ENCODE measurements at places on chromosomes 7 and 10.
A peak's percentile ranks its signal among the peaks of the same experiment; 100 is the strongest.

DNA sequence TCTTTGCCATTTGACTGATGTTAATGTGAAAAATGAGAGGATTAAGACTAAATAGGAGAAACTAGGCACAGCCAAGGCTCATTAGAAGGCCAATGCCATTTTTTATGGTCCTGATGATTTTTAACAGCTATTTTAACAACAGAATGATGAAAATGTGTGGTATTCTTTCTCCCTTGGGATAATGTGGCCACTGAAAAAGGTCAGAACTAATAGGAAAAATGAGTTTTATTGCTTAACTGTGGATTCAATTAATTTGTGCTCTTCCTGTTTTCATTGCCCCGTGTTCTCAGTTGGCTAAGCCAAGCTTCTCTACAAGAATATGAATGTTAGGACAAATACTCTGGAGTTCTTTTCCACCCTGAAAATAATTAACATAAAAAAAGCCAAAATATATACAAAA lies 56.6 kb downstream of the BMPER start:
- no peak for DNase-seq

DNA sequence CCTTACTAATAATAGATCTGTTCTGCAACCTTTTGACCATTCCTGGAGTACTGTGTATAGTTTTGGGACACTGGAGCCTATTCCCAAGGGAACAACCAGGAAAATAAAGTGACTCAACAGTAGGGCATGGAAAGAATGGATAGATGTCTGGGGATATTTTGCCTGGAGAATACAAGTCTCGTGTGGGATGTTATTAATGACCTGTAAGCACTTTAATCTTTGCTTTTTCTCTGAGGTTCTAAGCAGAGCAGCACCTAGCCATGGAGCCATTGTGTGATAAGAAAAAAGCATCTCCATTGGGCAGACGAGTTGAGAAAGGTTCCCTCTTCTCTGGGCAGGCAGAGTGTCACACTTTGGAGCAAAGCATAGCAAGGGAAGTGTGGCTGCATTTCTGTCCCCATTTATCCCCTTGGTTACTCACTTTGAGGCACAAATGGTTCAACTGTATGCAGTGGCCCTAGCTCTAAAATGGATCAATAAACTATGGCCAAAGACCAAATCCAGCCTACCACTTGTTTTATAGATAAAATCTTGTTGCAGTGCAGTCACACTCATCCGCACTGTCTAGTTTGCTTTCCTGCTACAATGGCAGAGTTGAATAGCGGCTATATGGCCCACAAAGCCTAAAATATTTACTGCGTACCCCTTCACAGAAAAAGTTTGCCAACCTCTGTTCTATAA lies 21.0 kb upstream of the CCDC71L start:
- DNase-seq, result no peak

DNA sequence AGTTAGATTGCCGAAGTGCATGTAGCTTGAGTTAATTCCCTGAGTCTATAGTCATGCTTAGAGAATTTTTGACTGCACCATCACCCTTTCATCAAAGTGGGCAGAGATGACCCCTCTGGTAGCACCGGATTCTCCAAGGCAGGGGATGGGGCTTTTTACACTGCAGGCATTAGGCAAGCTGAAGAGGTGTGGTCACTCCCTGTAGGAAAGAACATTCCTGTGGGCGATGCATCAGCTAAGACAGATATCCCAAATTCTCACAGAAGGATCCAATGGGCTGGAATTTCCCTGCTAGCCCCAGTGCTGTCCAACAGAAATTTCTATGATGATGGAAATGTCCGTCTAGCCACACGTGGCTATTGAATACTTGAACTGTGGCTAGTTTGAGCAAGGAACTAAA lies 118.2 kb downstream of the ADAM12 start:
- no peak for DNase-seq

- DNase-seq, result peak; percentile 36
These were observed 145.6 kb upstream of the FAM20C start for GRCh38 chr7:46830-47140.

- DNase-seq, result no peak
These were observed 27.3 kb upstream of the CALD1 start for GRCh38 chr7:134752006-134752760.

- DNase-seq, result no peak
These were observed 19.1 kb upstream of the OGDHL start for GRCh38 chr10:49781247-49781646.

DNA sequence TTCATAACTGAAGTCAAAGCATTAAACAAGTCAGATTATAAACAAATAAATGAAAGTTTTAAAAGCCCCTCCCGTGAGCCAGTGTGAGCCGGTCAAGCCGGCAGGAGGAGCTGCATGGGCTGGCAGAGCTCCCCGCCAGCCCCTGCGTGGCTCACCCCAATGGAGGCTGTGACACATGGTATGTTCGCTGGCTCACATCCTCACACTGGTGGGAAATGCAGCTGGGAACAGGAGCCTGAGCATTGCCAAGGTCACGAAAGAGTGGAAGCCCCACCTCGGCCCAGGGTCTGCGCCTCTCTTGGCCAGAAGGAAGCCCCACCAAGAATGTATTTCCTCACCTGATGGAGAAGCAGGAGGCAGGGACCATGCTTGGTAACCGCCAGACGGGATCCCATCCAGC lies 261.7 kb upstream of the TCERG1L start:
- no peak for DNase-seq

DNA sequence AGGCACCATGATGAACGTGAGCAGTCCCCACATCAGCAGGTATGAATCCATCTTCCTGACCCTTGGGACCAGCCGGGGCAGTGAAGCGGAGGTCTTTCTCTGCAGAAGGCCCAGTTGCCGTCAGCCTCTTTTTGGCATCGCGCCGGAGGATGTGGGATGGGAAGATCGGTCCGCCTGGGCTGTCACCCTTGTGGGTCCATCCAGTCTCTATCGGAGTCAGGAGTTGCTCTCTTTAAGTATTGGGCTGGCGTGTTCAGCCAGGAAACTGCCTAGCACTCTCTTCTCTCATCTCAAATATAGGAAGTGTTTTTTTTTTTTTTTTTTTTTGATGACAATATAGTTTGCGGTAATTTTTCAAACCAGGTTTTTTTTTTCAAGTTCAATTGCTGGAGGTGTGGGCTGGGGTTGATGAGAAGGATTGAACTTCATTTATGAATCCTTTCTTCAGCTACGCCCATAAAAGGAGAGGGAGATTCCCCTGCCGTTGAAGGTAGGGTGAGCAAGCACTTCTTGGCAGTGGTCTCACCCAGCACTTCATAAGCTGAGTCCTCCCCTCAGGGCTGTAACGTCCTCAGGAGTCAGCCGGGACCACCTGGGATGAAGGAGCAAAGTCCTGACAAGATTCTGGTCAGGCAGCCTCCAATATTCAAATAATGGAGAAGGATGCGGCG lies at the start of gene IL2RA:
IL2RA (minus strand) TSS at position 267 of the 671 bp plus-strand sequence; CDS start at position 51, 216 bp downstream.
- peak; percentile 27 for DNase-seq

DNA sequence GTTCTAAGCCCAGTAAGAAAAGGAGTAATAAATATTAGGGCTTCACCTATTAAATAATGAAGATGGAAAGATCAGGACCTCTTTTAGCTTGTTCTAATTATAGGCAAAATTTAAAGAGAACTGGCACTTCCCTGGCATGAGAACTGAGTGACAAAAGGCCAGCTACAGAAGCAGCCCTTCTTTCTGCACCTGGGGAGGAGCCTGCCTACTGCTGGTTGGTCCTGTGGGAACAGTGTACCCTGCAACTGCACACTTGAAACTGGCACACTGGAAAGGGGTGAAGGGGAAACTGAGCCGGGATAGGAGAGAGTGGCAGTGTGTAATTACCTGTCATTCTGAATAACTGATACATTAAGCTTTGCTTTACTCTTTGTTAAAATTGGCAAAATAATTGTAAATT lies 80.4 kb downstream of the SHH start:
- no peak for DNase-seq

DNA sequence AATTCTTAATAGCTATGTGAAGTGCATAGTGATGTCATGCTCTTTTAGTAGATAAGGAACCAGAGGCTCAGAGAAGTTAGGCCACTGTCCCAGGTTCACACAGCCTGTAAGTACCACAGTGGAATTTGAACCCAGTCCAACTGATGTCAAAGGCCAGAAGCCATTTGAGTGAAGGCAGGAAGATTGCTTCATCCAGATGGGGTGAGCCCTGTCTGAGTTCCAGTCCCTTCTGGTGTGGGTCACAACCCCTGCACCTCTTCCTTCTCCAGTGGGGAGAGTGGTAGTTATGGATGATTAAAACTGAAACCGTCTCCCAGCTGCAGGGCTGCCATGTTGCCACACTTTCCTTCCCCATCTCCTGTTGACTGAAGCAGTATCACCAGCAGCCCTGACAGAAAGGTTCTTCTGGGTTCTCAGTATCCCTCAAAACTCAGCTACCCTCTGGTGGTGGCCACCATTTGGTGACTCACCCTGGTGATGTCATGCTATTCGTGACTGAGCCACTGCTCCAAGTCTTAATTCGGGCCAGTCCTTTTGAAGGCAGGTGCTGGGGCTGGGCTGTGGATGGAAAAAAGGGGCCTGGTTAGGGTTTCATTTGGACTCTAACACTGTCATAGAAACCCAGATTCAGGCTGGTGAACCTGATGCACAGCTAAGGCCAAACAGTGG lies 1.5 kb upstream of the C10orf95 start:
- peak; percentile 46 for DNase-seq

DNA sequence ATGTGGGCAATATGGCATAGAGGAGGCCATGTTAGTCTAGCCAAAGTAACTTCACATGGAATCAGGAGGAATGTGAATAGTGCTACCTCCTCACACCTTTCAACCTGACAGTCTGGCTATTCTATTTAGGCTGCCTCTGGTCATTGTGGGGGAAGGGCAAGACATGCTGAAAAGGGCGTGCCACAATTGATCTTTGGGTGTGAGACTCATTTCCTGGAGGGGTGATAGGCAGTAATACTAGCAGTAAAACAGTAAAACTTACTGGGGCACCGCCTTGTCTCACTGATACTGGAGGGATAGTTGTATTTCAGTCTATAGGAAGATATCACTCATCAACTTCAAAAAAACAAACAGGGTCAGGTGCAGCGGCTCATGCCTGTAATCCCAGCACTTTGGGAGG lies 88.7 kb downstream of the TMEM168 start:
- no peak for DNase-seq

DNA sequence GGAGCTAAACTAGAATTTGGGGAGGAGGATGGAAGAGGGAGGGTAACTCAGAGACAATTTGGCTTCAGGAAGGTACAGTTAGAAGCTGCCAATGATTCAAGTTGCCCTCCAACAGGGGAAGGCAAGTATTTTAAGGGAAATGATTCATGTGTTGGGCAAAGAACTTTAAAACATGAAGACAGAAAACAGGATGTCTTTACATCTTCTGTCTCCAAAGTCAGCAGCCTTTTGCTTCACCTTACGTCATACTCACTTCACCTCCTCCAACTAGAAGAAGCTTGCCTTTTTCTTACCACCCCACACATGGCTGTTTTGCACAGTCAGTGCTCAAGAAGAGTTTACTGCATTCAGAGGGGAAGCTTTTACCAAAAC lies 36.1 kb downstream of the PPP1R3C start:
- DNase-seq, result no peak

DNA sequence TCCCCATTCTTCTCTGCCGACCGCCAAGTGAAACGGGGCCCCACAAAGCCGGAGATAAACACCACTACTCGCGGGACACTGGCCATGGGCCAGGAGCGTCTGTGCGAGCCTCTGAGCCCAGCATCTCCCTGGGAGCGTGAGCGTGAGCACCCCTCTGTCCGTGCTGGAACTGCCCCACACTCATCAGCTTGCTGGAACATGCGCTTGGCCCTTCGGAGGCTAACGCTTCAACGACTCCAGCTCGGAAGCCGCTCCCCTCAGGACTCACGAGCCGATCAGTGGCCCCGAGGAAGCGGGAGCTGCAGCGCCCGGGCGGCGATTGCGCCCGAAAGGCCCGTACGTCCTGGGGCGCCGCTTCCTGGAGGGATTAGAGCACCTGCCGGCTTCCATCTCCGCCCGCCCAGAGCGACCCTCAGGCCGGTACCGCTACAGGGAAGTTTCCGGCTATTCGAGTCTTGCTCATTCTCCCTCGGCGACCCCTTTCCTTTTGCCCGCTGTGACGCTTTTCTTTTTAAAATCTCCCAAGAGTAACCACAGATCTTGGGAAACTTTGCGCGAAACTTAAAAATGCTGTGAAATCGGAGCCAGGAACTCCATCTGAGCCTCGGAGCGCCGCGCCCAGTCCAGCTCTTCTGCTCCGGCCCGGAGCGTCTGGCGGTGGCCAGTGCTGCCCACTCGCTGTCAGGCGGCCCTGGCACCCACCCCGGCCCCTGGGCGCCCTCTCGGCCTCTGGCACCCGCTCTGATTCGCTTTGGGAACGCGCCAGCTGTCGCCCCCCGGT lies 1.0 kb downstream of the TLL2 start:
- no peak for DNase-seq

DNA sequence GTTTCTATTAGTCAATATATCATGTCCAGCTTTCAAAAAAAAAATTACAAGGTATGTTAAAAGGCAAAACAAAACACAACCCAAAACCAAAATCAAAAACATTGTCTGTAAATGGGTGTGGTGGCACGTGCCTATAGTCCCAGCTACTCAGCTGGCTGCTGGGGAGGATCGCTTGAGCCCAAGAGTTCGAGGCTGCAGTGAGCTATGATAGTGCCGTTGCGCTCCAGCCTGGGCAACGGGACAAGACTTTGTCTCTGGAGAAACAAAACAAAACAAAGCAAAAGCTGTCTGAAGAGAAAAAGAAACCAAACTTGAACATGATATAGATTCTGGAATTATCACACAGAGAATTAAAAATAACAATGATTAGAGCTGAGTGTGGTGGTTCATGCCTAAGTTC lies 10.3 kb upstream of the CPA5 start:
- DNase-seq, result no peak

DNA sequence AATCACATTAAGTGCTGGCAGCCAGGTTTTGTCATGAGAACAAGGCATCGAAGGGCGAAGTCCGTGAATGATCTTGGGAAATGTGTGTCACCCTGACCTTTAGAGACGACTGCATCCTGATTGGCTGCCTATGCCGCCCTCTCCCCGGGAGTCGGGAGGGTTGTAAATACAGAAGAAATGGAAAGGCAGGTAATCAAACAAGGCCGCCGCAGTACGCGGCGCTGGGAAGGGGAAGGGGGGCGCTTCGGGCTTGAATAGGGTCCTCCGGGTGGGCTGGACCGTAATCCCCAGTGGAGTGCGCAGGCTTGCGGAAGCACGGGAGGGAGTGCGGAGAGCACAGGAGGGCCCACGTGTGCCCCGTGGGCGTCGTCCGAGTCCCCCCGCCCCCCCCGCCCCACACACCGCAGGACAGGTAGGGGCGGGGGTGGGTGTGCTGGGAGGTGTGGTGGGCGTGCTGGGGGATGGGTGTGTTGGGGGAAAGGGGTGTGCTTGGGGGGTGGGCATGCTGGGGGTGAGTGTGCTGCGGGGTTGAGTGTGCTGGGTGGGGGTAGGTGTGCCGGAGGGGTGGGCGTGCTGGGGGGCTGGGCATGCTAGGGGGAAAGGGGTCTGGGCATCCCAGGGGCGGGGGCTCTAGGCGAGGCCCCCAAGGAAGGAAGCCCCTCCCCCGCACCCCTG lies 169.4 kb downstream of the ARHGAP12 start:
- DNase-seq, result peak; percentile 92

DNA sequence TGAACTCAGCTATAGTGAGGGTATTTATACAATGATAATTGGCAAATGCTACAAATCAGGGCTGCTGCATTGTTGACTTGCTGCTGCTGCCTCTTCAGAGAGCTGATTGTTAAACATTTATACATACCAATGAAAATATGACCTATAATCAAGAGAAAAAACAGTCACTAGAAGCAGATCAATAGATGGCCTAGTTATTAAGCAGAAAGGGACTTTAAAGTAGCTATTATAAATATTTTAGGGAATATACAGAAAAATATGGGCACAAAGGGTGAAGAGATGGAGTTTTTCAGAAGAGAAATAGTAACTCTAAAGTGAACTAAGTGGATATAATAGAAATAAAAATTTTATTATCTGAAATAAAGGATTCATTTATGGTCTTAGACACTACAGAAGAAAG lies 14.4 kb upstream of the UNC5B start:
- no peak for DNase-seq

Data from left lobe of liver (tissue), 2 donors.